ENCODE measurements at places on chromosomes 3 and 15.
A peak's percentile ranks its signal among the peaks of the same experiment; 100 is the strongest.

GRCh38 chr15:84981711-84982300 is at the start of gene PDE8A:
Gene PDE8A (plus strand): TSS chr15:84981856. CDS start chr15:84982163, 307 bp downstream.
- peak; percentile 45 for DNase-seq

- no peak for DNase-seq
These were observed 60.2 kb downstream of the SLTM start for GRCh38 chr15:58873267-58873666.

DNA sequence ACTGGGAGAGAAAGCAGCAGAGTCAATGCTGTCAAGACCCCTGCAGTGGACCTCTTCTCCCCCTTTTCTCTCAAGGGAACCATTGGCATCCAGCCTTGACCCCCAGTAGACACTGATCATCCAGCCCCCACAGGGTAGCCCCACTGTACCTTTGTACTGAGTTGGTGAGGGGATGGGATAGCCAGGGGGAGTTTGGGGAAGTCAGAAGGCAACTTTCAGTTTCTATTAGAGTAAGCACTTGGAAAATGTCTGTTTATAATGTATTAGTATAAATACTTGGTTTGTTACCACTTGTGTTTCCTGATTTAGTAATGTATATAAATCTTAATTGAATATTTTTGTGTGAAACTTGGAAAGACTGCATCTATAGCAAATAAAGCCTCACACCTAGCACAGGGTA is 25.0 kb downstream of the DAG1 start:
- no peak for DNase-seq

DNA sequence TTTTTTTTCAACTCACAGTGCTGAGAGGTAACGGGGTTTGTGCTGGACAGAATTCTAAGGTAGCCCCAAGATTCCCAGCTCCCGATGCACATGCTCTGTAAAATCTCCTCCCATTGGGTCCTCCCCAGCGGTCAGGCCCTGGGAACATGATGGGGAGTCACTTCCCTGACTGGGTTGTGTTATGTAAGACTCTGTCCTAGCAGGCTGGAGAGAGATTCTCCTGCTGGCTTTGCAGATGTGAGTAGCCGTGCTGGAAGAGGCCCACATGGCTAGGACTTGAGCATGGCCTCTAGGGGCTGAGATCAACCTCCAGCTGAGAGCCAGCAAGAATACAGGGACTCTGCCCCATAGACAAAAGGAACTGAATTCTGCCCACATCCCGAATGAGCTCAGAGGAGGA is 83.7 kb upstream of the OXTR start:
- no peak for DNase-seq

DNA sequence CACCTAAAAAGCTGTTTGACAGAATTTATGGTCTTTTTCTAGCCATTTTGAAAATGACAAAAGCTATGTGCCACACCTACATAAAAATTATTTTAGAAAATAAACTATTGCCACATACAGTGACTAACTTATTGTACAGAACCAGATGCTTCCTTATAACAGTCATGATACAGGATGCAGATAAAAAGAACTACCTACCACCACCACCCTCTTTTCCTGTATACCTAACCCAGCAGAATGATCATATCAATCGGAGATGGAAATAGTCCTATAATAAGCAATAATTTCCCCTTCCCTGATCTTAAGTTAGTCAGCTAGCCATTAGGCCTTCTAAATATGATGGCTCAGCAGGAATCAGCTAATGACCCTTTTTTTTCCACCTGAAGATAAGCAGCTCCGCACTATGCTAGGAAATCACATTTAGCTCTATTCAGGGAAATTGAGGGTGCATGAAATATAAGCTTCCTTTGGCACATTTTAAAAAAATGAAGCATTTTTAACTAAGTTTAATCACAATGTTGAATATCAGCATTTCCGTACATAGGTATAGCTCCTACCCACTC is 155.5 kb upstream of the SETMAR start:
- no peak for DNase-seq

DNA sequence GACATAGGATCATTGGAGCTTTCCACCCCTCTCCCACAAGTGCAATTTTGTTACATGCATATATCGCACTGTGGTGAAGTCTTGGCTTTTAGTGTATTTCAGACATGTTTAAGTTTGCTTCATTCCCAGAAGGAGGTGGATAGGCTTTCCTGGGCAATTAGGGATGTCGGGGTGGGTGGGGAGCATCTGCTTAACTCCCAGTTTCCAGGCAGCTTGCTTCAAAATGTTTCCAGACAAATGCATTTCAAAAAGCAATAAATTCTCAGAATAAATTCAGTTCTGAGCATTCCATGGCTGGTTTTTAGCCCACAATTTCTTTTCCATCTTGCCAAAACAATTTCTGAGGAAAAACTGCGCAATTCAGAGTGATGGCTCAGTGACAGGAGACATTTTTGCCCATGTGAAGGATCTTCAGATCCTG is 227.7 kb upstream of the ZPLD1 start:
- DNase-seq: no peak

DNA sequence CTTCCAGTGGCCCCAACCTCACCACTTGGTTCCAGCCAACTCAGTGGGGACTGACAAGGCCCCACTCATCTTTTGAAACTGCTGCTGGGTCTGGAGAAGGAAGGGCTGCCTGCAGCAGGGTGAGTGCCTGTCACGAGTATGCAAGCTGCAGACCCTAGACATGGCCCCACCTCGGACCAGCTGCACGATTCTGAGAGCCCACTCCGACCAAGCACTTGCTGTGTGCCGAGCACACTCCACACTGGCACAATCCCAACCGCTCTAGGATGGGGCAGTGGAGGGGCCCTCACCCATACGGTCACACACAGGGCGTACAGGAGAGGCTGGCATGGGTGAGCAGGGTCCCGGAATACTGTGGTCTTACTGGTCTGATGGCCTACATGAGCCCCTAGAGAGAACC is 8.0 kb upstream of the PLXND1 start:
- no peak for DNase-seq

DNA sequence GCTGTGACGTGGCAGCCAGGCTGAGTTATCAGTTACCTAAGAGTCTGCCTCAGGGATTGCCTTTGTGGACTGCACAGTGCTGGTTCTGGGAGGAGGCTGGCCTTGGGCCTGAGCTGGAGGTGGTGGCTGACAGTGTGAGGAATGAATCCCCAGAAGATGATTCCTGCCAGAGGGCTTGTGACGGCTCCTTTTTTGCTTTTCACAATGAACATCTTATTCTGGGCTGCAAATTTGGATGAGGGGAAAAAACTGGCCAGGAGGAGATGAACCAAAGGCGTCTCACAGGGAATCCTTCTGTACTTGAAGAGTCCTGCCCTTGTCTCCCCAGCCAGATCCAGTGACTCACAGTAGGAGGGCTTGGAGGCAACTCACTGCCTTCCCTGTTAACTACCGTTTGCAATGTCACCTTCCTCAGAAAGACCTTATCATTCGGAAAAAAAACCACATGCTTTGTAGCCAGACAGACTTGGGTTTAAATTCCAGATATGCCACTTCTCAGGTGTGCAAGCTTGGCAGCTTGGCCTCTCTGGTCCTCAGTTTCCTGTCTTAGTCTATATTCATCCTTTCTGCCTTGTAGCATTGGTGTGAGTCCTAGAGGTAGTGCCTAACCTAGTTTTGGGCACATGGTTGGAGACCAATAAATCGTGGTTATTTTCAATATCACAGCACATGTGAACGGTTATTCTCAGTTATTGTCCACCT is 19.1 kb downstream of the ST6GAL1 start:
- no peak for DNase-seq

DNA sequence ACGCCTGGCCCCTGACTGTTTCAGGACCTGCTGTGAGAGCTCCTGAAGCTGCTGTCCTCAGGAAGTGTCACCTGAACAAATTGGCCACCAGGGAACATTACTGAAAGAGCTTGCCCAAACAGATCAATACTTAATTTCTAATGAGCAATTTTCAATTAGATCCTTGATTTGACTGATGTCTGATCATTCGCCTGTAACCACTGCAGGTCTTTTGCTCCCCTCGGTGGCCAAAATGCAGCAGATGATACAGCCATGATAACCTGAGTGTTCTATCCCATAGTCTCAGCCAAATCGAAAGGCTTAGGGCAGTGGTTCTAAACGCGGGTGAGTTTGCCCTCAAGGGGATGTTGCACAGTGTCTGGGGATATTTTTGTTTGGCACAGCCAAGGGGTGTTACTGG is 57.6 kb upstream of the MEX3B start:
- DNase-seq: no peak

GRCh38 chr3:141796889-141797781 is 33.9 kb downstream of the GRK7 start:
- no peak for DNase-seq

DNA sequence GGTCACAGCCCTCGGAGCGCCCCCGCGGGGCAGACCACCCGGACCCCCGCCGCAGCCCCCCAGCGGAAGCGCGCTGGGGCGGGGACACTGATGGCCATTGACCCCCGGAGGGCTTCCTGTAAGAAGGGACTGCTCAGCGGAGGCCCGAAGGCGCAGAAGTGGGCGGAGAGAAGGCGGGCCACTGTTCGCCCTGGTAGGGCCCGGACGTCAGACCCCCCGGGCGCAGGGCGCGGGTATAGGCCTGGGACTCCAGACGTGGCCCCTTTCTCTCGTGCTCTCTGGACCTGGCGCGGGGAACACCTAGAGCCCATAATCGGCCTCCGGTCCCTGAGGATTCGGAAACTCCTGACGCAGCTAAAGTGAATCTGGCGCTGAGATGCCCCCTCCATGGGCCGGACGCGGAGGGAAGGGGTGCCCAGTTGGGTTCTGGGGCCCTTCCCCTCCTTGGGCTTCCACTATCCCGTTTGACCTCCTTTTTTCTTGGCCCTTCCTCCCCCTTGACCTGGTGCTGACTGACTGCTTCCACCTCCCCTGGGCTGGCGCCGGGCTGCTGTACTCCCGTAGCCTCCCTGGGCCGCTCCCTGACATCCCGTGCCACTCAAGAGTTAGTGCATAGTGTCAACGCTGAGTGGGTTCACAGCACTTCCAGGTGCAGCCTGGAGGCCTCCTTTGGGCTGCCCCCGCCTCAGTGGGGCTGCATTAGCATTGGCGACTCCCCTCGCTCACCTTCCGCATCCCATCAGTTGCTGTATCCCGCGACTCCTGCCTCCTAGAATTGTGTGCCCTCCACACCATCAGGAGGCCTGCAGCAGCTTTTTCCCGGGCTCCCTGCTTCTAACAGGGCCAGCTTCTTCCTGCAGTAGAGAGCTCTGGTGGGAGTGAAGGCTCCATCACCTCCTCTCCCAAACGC is 694 bp downstream of the ABTB1 start:
- DNase-seq: peak; percentile 74

DNA sequence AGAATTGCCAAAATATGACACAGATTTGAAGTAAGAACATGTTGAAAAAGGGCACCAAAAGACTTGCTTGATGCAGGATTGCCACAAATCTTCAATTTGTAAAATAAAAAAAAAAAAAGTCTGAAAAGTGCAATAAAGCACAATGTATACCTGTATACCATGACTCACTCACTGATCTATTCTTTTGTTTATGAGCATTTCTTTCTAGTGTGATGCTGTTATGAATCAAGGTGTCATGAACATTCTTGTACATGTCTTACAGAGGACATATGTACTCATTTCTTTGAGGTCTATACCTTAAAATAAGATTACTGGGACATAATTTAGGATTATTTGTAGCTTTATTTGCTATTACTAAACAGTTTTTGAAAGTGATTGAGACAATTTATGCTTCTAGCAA is 464.9 kb upstream of the RBMS3 start:
- no peak for DNase-seq

- DNase-seq: no peak
These were observed 221.0 kb downstream of the ZMAT3 start for GRCh38 chr3:178850450-178851190.

GRCh38 chr3:65894679-65895453 is 143.9 kb downstream of the MAGI1 start:
- DNase-seq: no peak

DNA sequence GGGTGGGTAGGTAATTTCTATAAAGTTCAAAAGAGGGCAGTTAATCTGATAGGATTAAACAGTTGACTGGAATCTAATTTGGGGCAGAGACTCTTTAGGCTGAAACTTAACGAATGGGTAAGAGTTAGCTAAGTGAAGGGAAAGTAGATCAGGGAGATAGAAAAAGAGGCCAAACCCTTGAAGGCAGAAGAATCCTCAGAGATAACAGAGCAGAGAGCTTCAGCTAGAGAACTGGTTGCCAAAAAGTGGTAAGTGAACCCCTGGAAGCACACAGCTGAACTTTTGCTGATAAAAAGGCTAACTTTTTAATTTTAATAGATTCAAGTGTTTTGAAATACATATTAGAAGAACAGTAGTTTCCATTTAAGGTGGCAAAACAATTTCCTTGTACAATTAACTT is 99.2 kb downstream of the FHIT start:
- DNase-seq: no peak

- DNase-seq: no peak
These were observed 506.9 kb upstream of the NAALADL2 start for GRCh38 chr3:174352227-174352626.

DNA sequence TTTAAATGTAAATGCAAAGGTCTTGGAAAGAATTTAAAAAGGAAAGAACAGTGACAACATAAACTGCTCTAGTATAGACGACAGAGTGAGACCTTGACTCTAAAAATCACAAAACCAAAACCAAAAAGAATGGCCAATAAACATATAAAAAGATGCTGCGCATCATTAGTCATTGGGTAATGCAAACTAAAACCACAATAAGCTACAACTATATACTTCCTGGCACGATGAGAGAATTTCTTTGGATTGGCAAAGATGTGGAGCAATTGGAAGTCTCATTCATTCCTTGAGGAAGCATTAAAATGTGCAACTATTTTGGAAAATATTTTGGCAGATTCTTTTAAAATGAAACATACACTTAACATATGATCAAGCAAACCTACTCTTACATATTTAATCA is 98.7 kb upstream of the ZPLD1 start:
- DNase-seq: no peak

- DNase-seq: no peak
These were observed 34.8 kb downstream of the MCCC1 start for GRCh38 chr3:183064475-183064874.

GRCh38 chr15:62781081-62781497 is 261.5 kb upstream of the TPM1 start:
- no peak for DNase-seq

GRCh38 chr3:161336661-161337060 is 34.7 kb downstream of the SPTSSB start:
- DNase-seq: no peak

DNA sequence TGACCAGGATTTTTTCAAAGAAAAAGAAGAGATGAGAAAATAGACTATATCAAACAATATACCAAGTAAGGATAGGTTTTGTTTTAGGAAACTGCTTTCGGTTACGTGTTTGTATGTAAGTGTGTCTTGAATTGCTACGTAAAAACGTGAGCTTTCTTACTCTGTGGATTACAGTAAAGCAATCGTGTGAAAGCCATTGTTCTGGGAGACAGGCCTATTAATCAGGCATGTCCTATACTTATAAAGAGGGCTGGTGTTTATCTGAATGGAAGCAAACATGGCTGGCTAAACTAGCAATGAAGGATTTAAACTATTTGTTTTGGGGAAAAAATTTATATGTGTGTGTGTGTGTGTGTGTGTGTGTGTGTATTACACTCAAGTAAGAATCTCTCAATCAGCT is 2.6 kb downstream of the EHHADH start:
- DNase-seq: no peak

Data from LoVo (cell line).